ENCODE measurements at places on chromosomes 16 and 17. TPM values are rescaled to one million over a fixed set of nuclear protein-coding genes. Genes with fewer than 3 reads are reported as not detected.

IRX5 gene
- total RNA-seq: 4.2 TPM

KRTAP16-1 gene
- total RNA-seq: not detected

DOC2B gene
- 4.5 TPM for total RNA-seq

- peak; percentile 76 for DNase-seq
Observed at GRCh38 chr17:82734987-82735866, at the start of gene FN3K. TSS of gene FN3K (plus strand) at chr17:82735615. CDS start at chr17:82735637, 22 bp downstream.

GRCh38 chr17:78144147-78144719, 2.0 kb upstream of the C17orf99 start:
- peak; percentile 93 for DNase-seq

DNA sequence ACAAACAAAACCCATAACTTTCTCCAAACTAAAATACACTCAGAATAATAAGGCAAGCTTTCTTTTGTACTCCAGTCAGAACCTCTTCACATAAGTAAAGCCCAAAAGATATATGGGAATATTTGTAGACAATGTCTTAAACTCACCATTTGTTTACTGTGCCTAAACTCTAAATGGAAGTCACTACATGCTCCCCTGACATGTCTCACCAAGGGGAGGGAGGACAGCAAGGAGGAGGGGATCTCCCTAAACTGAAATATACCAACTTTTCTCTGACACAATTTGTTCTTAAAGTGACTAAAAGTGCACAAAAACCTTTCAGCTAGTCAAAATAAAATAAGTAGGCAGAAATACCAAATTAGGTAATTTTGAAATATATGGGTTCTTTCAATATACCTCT, 38.5 kb downstream of the GRB7 start:
- DNase-seq: no peak
